ENCODE measurements at places on chromosomes 16 and 17. TPM values are rescaled to one million over a fixed set of nuclear protein-coding genes. Genes with fewer than 3 reads are reported as not detected.

GRCh38 chr16:87675111-87675719 lies 72.9 kb downstream of the JPH3 start:
- no peak for DNase-seq

DNA sequence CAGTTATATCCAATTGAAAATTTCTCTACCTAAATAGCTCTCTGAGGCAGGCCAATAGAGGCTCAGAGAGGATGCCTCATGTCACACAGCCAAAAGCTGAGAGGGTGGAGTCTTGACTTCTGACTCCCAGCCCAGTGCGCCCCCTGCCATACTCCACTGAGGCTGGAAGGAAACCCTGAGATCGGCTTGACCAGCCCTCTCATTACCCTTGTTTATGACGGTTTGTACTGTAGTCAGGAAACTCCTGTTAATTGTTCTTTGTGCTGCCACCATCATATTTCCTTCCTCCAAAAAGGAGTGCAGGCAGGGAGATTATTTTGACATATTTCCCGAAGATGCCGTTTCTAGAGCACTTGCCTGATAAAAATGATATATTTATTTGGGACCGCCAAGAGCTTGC lies 107.9 kb downstream of the AIPL1 start:
- DNase-seq, result no peak

DNA sequence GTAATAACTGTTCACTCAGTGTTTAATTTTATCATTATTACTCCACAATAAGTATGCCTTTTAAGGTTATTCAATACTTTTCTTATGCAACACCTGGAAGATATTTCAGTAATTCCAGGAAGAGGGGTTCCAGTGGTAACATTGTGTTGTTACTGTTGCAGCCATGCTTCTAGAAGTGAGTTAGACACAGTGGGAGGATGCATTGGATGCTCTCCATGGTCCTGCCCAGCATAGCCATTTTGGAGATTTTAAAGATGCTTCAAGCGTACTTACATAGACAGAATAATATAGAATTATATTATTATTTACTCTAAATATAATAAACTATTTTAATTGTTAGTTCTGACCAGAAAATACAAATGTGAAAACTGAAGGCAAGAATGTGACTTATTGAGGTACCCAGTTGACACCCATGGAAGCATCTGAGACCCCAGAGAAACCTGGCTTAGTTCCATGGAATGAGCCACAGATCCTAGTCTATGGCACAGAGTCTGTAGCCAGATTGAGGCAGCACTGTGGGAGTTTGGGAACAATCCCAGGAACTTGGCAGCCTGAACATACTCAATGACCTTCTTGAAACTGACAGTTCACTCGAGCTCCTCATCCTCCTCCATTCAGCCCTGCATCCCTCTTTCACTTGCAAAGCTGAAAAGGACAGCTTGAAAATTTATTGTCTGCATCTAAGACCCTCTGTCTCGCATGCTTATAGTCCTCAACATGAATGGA lies 190.1 kb upstream of the HS3ST4 start:
- DNase-seq, result no peak

GRCh38 chr17:35460354-35460851 lies 11.8 kb upstream of the SLFN13 start:
- no peak for DNase-seq

DNA sequence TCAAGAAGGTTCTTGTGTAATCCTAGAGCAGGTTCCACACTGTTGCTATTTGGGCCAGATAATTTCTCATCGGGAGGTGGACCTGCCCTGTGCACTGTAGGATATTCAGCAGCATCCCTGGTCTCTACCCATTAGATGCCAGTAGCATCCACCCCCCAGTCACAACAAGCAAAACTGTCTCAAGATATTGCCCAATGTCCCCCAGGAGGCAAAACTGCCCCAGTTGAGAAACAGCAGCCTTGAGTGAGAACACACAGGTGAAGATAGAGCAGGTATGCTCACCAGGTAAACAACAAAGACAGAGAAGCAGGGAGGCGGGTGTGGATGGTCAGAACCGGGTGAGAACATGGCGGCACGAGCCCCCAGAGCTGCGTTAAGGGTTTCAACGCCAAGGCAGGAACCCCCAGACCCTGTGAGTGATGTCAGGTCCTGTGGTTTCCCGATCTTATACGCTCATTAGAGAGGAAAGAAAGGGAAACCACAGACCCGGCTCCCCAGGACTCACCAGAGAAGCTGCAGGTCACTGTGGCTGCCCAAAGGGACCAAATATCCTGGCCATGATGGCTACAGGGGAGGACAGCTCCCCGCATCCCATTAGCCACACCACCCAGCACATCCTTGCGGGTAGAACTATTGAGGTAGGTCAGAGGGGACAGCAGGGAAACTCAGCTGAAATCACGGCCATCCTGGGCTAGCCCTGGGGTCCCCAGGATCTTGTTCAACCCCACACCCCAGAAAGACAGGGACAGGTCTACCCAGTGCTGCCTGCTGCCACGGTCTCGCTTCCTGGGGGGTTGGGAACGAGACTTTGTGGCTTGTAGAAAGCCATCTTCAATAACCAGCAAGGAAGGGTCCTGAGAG lies 21.2 kb downstream of the CDC42EP4 start:
- no peak for DNase-seq

- DNase-seq, result no peak
Measured at GRCh38 chr17:45355087-45355486, 38.3 kb upstream of the MAP3K14 start.

GRCh38 chr16:11635113-11635652 lies 33.1 kb upstream of the SNN start:
- no peak for DNase-seq

- DNase-seq, result peak; percentile 78
Measured at GRCh38 chr16:67481561-67482232, 740 bp upstream of the ATP6V0D1 start.

- DNase-seq, result no peak
Measured at GRCh38 chr17:4463818-4464476, 30.2 kb downstream of the SPNS3 start.

DNA sequence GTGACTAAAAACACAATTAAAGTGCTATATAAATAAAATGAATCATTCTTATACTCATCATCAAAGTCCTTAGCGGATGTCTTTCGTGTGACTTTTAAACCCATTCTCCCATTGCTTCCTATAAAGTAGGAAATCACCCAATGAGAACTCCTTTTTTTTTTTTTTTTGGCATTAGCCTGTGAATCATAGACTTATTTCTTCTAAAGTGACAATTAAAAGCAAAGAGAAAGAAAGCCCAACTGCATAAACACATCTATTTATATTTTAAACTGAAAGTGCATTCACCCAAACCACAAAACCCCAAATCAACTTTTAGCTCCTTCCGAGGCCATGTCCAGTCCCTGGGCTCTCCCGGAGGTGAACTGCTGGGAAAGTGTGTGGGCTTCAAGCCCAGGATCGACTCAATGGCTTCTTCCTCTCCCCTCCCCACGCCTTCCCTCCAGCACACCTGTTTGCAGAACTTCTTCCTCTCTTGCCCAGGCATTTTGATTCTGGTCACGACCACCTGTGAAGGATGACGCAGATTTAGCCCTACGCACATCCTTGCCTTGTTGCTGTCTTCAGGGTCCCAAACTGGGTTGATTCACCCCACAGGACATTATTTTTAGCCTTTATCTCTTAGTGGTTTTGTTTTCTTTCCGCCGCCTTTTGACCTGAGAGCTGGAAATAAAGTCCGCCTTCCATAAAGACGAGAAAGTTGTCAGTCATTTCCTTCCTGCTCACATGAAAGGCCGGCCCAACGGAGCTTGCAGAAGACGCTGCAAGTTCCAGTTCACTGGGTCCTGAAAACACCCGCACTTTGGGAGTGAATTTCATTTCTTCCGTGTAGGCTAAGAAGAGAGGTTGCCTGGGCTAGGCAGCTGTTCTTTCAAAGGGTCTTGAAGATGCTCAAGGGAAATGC lies 166.8 kb downstream of the MAP2K6 start:
- DNase-seq, result no peak

DNA sequence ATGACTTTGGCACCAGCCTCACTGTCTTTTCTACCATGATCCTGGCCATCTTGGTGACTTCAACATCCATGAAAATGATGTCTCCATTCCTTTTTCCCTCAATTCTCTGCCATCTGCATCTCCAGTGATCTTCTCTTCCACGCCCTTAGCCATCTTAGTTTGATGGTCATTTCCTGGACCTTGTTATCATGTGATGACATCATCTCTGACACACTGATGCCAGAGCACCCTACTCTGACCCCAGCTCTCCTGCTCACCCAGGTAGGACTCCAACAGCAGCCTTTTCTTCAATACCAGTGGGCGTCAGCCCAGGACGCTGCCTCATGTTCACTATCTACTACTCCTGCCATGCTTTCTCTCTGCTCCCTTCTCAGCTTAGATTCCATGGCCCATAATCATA lies 83.2 kb downstream of the ZZEF1 start:
- no peak for DNase-seq

GRCh38 chr16:70393662-70394061 lies 45.2 kb downstream of the ST3GAL2 start:
- no peak for DNase-seq

DNA sequence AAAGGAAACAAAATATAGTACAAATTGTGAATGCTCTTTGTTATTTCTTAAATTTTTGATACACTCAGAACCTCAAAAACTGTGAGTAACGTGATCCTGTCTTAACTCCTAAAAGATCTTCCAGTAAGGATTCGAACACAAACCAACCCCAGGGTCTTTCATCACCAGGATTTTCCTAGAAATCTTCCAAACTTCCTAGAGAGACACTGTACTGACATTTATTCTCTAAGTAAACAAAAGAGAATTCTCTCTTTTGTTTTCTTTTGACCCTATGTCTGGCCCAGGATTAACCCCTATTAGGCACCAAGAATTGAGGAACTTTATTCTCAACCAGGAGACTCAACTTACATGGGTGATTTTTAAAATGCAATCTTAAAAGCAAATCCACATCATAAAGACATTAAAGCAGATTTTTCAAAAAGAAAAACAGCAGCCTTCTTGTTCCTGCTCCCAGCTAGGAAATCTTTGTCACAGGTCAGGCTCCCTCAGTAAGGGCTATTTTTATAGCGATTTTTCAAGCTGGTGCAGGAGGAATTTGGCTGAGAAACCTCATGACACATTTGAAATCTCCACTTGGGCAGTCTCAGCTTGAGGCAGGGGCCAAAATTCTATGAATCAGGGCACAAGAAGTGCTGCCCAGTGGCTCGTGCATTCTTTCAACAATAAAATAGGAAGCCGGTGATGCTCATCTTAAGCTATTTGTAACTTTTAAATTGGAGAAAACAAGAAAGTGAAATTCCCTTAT lies 6.2 kb upstream of the SMG1 start:
- DNase-seq, result no peak

GRCh38 chr17:79915850-79916430 lies 76.7 kb upstream of the CBX4 start:
- no peak for DNase-seq

- peak; percentile 87 for DNase-seq
Measured at GRCh38 chr17:50218771-50219315, 17.4 kb upstream of the COL1A1 start.

- DNase-seq, result no peak
Measured at GRCh38 chr17:21295036-21295952, 10.8 kb downstream of the MAP2K3 start.

- DNase-seq, result no peak
Measured at GRCh38 chr17:57668332-57668731, 76.8 kb downstream of the CCDC182 start.

DNA sequence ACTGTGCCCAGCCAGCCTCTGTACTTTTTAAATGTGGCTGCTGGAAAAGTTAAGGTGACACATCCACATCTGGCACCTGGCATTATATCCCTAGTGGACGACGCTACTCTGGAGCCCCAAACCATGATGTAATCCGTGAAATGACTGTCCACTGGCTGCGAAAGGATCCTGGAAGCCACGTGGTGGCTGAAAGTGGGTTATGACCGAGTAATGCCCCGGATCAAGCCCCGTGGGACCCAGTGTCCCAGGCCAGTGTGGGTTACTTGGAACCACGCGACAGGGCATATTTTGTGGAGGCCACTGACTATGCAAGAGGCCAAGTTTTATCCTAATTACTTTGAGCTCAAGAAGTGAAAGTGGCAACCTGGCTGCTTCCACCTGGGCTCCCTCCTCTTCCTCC lies 79.6 kb downstream of the PGS1 start:
- no peak for DNase-seq

DNA sequence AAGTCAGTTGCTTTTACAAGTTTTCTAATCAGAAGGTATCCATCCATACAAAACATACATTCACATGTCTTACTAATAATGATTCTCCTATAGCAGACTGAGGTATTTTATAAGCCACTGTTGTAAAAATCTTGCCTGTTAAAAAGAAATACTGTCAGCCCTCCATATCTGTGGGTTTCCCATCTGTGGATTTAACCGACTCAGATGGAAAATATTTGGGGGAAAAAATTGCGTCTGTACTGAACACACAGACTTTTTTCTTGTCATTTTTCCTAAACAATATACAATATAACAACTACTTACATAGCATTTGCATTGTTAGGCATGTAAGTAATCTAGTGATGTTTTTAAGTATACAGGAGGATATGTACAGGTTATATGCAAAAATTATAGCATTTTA lies 90.4 kb downstream of the PARN start:
- peak; percentile 47 for DNase-seq

GRCh38 chr16:13883881-13884280 lies 36.1 kb upstream of the ERCC4 start:
- no peak for DNase-seq

GRCh38 chr17:27848931-27849330 lies 44.2 kb downstream of the LYRM9 start:
- DNase-seq, result no peak

DNA sequence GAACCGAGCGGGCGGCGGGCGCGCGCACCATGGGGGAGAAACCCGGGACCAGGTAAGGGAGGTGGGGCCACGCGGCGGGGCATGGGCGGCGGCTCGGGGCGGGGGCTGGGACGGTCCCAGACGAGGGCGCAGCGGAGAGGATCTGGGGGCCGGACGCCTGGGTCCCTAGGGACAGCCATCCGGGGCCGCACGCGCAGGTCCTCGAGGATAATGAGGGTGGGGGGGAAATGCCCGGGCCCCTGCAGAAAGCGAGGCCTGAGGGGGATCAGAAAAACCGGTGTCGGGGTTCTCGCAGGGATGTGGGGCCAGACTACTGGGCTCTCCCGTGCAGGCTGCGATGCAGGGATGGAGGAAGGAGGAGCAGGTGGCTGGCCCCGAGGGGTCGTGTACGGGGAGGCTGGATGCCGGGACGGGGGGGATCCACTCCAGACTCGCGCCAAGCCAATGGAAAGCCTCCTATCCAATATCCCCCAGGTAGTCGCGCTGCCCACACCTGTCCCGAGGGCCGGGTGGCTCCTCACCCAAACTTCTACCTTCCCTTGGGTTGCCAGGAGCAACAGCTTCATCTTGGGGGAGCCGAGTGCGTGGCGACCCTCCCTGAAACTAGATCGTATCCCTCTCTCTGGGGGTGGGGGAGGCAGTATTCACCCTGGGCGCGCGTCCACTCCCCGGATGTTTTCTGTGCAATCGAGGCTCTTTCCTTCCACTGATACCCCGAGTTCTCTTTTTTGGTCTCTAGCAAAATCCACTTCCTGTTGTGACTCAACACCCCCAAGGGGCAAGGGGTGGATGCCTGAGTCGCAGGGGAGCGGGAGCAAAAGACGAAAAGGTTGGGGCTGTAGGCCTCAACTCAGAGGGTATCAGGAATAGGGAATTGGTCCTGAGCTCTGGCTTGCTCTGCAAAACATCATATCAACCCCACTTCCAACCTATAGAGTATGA lies 532 bp downstream of the ARRB2 start:
- no peak for DNase-seq

GRCh38 chr16:69116256-69116875 lies 10.9 kb downstream of the HAS3 start:
- peak; percentile 27 for DNase-seq

CTRL gene
- 0.49 TPM for total RNA-seq

TBC1D3C gene
- not detected for total RNA-seq

OTOP3 gene
- not detected for total RNA-seq

Measured in skin of body (tissue), 3 donors.